ENCODE measurements at places on chromosomes 11 and 22.

GRCh38 chr11:15523543-15523942 is 408.8 kb downstream of the INSC start:
- no peak for DNase-seq

- DNase-seq: no peak
Measured at GRCh38 chr22:26525946-26526564, 13.8 kb upstream of the TFIP11 start.

- no peak for DNase-seq
Measured at GRCh38 chr11:129234978-129235377, 42.9 kb upstream of the ARHGAP32 start.

DNA sequence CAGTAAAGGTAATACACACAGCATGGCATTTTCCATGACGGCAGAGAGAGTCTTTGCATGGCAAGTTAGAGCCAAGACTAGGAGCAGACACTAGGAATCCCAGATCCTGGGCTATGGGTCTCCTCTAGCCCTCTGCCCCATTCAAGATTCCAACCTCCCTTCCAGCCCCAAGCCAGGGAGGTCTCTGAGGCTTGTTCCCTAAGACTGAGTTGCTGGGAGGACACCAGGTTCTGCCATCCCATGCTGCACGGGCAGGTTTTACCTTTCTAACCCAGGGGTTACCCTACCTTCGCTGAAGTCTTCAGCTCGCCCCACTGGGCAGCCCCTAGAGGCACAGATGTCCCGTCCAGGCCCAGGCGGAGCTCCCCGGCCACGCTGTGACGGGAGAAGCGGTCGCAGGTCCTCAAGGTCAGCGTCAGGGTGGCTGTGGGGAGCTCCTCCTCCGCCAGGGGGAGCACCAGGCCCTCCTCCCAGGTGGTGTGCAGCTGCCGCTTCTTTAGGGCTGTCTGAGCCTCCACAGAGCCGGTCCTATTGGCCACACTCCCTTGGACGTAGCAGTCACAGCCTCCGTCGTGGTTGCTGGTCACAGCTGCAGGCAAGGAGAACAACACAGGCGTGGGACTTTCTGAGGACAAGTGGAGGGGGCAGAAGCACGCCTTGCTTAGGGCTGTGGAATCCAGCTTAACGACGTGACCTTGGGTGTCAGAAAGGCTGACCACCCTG is 33.8 kb downstream of the SYT13 start:
- peak; percentile 50 for DNase-seq

DNA sequence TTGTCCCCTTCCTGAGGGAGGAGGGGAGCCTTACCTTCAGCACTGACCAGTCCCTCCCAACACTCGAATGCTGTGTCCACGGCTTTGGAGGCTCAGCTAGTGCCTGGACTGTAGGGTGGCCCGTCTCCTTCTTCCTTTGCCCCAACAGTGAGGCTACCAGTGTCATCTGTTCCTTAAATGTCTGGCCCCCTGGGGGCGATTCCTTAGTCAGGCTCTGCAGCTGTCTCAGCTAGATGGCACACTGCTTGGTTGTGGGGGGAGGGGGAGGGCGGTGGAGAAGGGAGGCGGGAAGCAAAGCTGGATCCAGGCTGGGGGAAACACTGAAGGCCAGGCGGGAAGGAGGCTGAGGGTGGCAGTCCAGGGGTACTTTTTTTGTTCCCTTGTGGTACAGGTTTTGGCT is at the start of gene IGSF22:
Gene IGSF22 (minus strand): TSS at position 149 of the 400 bp plus-strand sequence. CDS start 1,952 bp downstream, outside the sequence.
- DNase-seq: no peak

- no peak for DNase-seq
Measured at GRCh38 chr11:9576701-9577381, 3.4 kb downstream of the WEE1 start.

GRCh38 chr11:2796091-2796490 is 89.5 kb downstream of the CDKN1C start:
- DNase-seq: peak; percentile 16

DNA sequence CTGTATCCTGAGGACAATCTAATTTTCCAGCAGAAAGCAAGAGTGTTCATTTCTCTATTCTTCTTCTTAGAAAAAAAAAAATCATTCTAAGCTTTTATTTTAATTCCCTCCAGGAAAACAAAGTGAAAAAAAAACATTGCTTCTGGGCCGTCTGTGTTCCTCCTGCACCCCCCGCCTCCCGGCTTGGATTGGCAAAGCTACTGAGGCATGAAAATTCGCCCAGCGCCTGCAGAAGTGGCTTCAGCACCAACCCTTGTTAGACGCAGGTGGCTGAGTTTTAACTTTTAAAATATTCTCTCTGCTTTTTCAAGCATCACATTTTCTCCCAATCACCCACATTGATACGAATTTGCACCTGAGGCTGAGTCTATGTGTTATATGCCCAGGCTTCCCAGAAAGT is 401.6 kb downstream of the BRD1 start:
- no peak for DNase-seq

GRCh38 chr11:69371731-69372588 is 78.0 kb downstream of the MYEOV start:
- peak; percentile 9 for DNase-seq

DNA sequence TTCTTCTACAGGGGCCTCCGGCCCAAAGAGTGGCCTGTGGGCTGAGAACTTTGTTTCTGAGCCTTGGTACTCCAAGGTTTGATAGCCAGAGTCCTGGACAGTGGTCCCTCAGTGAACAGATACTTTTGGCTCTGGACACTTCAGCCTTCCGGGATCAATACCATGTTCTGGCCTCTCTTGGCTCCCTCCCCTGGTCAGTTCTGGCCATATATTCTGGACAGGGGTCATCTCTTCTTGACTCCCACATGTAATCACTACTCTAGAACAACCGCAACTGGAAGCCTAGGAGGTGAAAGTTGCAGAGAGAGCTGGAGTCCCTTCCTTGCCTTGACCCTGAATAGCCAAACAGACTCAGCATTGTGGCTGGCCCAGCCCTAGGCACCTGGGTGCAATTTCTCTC is 2.3 kb downstream of the RTN4RL2 start:
- DNase-seq: no peak

- no peak for DNase-seq
Measured at GRCh38 chr11:27057091-27057780, 16.6 kb downstream of the BBOX1 start.

- DNase-seq: no peak
Measured at GRCh38 chr22:48565901-48566501, 1261.7 kb downstream of the BRD1 start.
